ENCODE measurements at places on chromosomes 16 and 17.

DNA sequence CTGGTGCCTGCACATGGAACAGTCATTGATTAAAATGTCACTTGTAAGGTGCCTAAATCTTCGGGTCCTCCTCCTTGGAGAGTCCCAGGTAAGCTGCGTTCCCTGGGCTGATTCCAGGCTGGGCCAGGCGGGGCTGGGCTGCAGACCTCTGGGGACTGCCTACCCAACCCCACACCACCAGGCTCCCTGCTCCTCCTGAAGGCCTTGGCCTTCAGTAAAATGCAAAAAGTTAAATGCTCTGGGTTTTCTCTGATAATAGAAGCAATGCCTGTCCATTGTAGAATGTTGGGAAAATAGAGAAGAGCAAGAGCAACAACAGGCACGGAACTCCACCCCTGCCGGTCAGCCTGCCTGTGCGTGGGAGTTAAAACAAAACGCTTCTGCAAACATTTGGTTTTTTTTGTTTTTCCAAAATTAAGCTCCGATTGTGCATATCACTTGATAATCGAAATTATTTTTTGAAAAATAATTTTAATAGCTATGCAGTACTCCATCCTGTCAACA lies 363.9 kb downstream of the SEC14L1 start:
- no peak for DNase-seq

- peak; percentile 7 for DNase-seq
These were observed 16.5 kb downstream of the ADAM11 start for GRCh38 chr17:44775136-44775837.

- no peak for DNase-seq
These were observed 167.5 kb downstream of the RPTOR start for GRCh38 chr17:80712089-80712488.

GRCh38 chr17:8459107-8459506 lies 23.4 kb downstream of the NDEL1 start:
- no peak for DNase-seq

GRCh38 chr17:61486135-61487120 lies 34.2 kb downstream of the TBX4 start:
- no peak for DNase-seq

- peak; percentile 9 for DNase-seq
These were observed 177.8 kb upstream of the TBX2 start for GRCh38 chr17:61221597-61222471.

GRCh38 chr17:79478051-79478461 lies 132.8 kb downstream of the RBFOX3 start:
- DNase-seq, result no peak

GRCh38 chr16:55500530-55501011 lies 8.3 kb upstream of the LPCAT2 start:
- DNase-seq, result no peak

DNA sequence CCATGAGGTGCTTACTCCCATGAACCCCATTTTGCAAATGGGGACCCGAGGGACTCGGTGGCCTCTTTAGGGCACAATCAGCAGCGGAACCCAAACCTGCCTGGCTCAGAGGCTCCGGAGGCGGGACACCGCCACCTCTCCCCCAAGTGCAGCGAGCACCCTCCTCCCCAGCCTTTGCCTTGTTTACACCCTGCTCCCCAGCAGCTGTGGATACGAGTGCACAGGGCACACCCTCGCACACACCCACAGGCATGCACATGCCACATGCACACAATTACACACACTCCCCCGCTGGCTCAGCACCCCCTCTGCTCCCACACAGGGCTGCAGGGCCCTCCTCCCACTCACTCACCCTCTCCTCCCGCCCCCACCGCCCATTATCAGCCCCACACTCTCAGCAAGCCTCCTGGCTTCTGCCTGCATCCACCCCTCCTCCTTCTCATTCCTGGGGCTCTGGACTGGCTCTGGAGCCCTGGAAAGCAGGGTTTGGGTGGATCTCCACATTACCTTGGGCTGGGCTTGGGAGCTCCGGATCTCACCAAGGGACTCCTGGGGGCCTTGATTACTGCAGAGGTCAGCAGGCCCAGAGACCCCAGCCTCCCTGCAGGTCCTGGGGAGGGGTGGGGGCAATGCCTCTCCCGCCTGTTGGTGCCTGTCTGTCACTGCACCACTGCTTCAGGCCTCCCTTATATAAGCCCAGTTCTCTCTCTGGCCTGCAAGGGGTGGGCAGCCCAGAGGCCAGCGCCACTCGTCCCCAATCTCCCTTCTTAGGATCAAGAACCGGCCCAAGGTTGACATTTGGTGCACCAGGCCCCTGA lies 6.4 kb downstream of the PDK2 start:
- DNase-seq, result no peak

DNA sequence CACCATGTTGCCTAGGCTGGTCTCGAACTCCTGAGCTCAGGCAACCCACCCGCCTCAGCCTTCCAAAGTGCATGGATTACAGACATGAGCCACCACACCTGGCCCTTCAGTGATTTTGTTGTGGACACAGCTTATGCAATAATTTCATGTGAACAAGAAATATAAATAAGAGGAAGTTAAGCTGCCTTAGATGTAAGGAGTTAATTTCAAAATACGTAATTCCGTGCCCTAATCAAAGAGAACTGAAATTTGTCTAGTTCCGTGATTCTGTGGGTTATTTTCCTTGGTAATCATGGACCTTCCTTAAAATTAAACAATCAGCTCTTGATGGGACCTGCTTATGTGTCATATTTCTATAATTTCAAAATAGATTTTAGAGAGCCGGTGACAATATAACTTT lies 11.9 kb downstream of the TVP23A start:
- DNase-seq, result peak; percentile 15

GRCh38 chr16:88530858-88531203 lies 39.4 kb upstream of the ZC3H18 start:
- DNase-seq, result no peak

- peak; percentile 80 for DNase-seq
These were observed at the start of gene CIITA for GRCh38 chr16:10876799-10877341. TSS of gene CIITA (plus strand) at chr16:10877202. CDS start at chr16:10877331, 129 bp downstream.

GRCh38 chr16:87044032-87044382 lies 273.2 kb downstream of the C16orf95 start:
- DNase-seq, result no peak

GRCh38 chr17:17433000-17433703 lies 43.6 kb upstream of the MED9 start:
- DNase-seq, result no peak

- DNase-seq, result peak; percentile 62
These were observed 858 bp downstream of the SKAP1 start for GRCh38 chr17:48429156-48429555.

DNA sequence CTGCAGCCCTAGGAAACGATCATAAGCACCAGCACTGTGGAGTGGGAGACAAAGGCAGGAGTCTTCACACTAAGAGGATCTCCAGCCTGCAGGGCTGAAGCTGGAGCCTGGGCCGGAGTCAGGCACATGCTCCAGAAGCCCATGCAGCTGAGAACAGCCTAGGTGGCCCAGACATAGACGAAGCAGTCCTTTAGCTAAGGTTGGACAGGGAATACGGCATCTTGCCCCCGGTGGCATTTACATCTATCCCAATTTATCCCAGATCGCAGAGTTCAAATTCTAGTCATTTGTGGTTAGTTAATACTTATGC lies 13.9 kb downstream of the TSPOAP1 start:
- DNase-seq, result no peak

GRCh38 chr17:27846042-27846655 lies 45.8 kb upstream of the NOS2 start:
- peak; percentile 38 for DNase-seq

- no peak for DNase-seq
These were observed 50.1 kb downstream of the HNF1B start for GRCh38 chr17:37694734-37695133.

DNA sequence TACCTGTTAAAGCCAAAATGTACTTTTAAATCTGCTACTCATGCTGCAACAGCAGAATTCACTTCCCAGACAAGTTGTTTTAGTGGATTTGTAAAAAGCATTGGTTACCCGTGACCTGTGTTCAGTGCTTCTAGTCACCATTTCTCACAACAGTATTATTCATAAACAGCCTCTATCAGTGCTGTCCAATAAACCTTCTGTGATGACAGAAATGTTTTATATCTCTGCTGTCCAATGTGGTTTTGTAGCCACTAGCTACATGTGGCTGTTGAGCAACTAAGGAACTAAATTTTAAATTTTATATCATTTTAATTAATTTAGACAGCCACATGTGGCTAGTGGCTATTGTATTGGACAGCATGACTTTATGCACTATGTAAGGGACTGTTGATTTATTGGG lies 12.6 kb downstream of the MAP3K3 start:
- no peak for DNase-seq

GRCh38 chr16:56483394-56483793 lies 32.0 kb downstream of the OGFOD1 start:
- no peak for DNase-seq

GRCh38 chr16:51030516-51030915 lies 120.6 kb downstream of the SALL1 start:
- DNase-seq, result no peak

DNA sequence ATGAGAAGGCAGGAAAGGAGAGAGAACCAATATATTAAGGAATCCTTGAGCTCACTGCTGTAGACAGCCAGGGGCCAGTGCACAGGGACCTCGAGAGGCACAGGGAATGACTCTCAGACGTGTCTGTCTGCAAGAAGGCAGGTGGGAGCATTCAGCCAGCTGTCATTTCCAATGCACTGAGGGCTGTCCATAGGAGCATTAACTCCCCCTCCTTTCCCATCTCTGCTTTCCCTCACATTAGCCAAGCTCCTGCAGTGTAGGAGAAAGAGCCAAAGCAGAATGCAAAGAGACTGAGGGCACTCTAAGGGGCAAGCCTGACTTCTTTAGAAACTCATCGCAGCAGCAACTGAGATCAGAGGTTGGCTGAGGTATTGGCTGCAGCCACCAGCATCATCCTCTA lies 218.3 kb downstream of the CDH13 start:
- no peak for DNase-seq

DNA sequence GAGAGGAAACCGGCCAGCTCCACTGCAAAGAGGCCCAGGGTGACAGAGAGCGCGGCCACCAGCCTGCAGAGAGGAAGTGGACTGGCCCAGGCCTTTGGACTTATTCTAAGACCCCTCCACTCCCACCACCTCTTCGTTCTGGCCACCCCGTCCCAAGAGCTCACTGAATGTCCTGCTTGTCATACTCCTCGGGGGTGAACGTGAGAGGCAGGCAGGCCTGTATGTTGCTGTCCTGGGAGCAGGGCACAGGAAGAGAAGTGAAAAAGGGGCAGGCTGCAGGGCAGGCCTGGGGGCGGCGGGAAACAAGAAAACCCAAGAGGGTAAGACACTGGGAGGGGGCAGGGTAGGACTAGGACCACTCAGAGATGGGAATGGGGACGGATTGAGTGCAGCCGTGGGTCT lies 384 bp downstream of the TMEM107 start:
- no peak for DNase-seq

- no peak for DNase-seq
These were observed 2.1 kb downstream of the NHERF1 start for GRCh38 chr17:74750327-74751069.

DNA sequence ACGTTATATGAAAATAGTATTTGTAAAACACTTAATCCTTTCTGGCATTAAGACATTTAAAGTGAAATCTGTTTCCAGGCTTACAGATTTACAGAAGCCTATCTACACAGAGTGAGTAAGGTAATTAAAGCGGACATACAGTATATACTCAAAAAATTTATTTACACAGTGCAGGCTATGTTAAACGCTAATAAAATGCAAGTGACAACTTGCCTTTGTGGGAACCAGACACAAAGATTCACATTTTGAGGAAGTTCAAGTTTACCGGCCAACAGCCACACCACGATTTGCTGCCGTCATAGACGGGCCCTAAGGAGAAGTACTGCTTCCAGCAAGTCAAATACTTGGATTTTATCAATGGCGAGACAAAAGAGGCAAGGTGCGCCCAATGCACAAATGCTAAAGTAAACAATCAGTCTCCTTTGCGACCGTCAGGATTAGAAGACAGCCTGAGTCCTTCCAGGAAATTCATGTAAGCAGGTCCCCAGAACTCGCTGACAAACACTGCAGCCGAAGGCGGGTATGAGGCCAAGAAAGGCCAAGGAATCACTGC lies 801 bp downstream of the VPS35 start:
- DNase-seq, result no peak

DNA sequence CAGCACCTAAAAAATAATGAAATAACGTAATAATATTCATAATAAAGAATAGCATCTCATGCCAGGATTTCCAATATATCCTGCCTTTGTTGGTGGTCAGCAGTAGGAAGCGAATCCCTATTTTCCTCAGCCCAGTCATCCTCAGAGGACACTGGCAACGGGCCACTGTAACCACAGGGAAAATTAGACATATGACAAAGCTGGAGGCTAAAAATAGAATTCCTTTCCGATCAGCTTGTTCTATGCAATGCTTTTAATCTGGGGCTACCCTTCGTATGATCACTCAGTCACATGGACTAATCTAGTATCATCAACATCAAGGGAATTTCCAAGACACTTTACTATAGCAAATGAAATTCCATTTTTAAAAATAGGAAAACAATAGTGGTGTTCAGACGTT lies 246.9 kb upstream of the KCNJ16 start:
- no peak for DNase-seq

GRCh38 chr17:50570032-50570431 lies 9.5 kb downstream of the CACNA1G start:
- DNase-seq, result no peak

DNA sequence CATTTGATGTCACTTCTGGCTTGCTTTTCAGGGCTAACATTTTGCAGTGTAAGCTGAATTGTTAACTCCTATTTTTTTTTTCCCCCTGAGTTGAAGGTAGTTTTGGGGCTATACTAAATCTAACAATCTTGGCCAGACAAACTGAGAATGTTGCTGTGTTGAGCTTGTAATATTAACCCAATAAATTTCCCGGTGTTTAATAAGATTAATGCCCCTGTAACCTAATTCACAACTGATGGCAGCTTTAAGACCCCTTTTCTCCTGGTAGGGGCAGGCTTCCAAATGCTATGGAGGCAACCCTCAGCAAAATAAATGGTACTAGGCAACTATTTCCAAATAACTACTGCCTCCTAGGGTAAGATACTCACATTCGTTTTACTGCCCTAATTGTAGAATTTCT lies 549.6 kb upstream of the KIF2B start:
- DNase-seq, result no peak

DNA sequence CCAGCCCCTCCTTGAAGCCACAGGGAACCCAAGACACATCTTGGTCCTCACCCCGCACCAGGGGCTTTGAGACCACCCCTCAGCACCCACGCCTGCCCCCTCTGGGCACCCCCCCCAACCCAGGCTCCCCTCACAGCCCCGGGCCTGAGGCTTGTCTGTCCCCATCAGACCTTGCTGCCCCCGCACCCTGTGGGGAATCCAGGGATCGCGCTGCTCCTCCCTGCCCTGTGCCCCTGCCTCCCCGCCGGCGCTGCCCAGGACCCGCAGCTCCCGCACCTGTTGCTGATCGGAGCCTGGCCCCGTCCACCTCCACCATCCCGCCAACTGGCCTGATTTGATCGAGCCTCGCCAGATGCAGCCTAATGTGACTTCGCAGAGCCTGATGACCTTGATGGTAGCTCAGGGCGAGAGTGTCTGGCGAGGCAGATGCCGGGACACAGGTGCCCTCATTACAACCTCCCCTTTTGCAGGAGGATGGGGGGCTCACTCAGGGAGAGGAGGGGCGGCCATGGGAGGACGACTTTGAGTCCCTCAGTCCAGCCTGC lies 29.0 kb downstream of the SLC25A10 start:
- DNase-seq, result no peak

Measured in CD4-positive, alpha-beta T cell treated with Interleukin-4 for 4 hours (primary cell).